Activated naive CD8-positive, alpha-beta T cell treated with anti-CD3 and anti-CD28 coated beads, Interleukin-2, amount 10 ng/mL, durations not matched to agents 7 days and 5 days (primary cell): ENCODE measurements at places on chromosomes 4 and X. TPM values are rescaled to one million over a fixed set of nuclear protein-coding genes. Genes with fewer than 3 reads are reported as not detected.

The H2BW2 gene
- not detected for total RNA-seq

The SMR3B gene
- not detected for total RNA-seq

The ADRA2C gene
- not detected for total RNA-seq

The PAGE5 gene
- 0.83 TPM for total RNA-seq

The DMP1 gene
- total RNA-seq = not detected

The TBC1D8B gene
- total RNA-seq = 1.4 TPM

The SYTL5 gene
- total RNA-seq = not detected

DNA sequence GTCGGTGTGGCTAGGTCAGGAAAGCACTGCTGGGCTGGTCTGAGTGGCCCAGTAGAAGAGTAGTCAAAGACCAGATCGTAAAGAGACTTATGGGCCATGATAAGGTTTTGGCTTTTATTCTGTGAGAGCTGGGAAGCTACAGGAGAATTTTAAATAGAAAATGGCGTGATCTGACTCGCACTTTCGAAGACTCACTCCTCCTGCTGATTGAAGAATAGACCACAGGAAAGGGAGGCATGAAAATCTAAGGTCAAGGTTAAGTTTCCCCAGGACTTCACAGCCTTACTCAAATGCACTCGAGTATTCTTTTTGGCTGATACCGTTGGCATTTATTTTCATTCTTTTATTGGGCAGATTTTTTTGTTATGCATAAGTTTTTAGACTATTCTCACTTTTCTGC, 231.4 kb upstream of the ANKRD50 start:
- no peak for DNase-seq

DNA sequence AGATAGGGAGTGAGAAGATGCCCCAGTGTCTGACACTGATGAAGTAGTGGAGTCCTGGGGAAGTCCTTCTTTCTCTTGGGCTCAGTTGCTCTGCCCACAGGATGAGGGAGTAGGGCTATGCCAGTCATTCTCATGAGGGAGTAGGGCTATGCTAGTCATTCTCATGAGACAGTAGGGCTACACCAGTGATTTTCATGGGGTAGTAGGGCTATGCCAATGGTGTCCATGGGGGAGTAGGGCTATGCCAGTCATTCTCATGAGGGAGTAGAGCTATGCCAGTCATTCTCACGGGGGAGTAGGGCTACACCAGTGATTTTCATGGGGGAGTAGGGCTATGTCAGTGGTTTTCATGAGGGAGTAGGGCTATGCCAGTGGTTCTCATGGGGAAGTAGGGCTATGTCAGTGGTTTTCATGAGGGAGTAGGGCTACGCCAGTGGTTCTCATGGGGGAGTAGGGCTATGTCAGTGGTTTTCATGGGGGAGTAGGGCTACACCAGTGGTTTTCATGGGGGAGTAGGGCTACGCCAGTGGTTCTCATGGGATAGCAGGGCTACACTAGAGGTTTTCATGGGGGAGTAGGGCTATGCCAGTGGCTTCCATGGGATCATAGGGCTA, 43.3 kb upstream of the SOD3 start:
- no peak for DNase-seq

GRCh38 chr4:38308728-38309311, 348.6 kb downstream of the PTTG2 start:
- no peak for DNase-seq
